ENCODE measurements at places on chromosomes 1 and 21.

DNA sequence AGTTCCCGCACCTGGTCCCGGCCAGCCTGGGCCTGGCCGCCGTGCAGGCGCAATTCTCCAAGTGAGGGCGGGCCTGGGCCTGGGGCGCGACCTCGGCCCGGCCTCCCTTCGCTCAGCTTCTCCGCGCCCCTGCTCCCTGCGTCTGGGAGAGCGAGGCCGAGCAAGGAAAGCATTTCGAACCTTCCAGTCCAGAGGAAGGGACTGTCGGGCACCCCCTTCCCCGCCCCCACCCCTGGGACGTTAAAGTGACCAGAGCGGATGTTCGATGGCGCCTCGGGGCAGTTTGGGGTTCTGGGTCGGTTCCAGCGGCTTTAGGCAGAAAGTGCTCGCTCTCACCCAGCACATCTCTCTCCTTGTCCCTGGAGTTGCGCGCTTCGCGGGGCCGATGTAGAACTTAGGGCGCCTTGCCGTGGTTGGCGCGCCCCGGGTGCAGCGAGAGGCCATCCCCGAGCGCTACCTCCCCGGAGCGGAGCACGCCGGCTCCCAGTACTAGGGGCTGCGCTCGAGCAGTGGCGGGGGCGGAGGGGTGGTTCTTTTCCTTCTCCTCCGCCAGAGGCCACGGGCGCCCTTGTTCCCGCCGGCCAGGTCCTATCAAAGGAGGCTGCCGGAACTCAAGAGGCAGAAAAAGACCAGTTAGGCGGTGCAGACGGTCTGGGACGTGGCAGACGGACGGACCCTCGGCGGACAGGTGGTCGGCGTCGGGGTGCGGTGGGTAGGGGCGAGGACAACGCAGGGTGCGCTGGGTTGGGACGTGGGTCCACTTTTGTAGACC, 1.2 kb downstream of the OLIG1 start:
- DNase-seq = no peak

DNA sequence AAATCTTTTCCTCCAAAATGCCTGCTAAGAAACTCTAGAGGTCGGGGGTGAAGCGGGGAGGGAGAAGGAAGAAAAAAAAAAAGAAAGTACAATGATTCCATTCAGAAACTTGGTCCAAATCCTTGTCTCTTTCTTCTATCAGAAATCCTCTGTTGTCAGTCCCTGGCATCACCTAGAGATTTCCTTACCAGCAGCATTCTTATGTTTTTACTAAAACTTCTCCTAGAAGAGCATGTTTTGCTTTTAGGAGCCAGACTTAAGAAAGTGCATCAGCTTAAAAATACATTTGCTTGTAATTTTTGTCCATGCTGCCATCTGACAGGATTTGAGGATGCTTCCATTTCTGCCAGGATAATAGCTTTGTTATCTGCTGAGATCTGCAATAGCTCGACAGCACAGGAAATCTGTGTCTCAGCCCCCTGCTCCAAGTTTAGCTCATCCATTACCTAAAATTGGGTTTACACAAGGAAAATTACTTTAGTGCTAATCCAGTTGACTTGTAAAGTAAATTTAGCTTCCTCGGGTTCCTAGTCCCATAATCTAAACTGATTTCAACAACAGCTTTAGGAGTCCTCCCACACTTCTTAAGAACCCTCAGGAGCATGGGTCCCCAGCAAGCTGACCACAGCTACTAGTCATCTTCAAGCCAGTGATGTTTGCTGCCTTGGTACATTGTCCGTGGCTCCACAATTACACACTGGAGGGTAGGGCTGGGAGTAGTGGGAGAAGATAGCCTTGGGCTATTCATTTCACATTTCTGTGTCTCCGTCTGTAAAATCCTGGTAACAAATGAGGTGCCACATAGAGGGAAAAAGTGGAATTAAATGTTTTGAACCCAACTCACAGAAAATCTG, 92.3 kb upstream of the UBE2U start:
- DNase-seq = no peak

- no peak for DNase-seq
These were observed 7.4 kb downstream of the NR5A2 start for GRCh38 chr1:200034761-200035396.

DNA sequence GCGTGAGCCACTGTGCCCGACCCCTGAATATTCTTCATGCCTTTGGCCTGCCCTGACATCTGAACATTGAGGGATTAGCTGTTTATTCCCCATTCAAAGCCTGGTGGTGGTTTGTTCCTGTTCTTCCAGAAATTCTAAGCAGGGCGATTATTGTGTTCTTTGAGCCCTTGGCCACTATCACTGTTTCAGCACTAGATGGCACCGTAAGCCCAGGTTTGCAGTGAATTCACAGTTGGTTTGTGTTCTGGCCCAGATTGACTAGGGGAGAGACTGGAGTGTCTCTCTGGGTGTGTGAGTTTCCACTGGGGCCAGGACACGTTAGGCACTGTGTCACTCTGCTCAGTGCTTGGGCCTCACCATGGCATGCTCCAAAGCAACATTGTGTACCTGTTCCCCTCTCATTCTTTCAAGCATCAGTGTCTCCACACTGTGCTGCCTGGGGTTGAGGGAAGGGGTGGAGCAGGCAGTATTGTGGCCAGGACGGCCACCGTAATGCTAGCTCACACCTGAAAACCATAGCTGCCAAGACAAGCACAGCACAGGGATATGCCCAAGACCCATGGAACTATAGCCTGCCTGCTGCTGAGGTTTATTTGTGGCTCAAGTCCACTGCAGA, 52.7 kb downstream of the PKN2 start:
- no peak for DNase-seq

DNA sequence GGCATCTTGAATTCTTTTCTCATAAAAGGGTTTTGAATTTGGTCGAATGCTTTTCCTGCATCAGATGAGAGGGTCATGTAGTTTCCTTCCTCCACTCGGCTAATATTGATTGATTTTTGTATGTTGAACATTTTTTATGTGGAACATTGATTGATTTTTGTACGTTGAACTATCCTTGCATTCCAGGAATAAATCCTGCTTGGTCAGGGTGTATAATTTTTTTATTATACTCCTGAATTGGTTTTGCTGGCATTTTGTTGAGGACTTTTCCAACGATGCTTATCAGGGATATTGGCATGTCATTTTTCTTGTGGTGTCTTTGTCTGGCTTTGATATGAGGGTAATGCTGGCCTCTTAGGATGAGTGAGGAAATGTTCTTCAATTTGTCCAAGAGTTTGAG, 8.5 kb downstream of the TMEM240 start:
- no peak for DNase-seq

- DNase-seq = no peak
These were observed at the start of gene RAB7B for GRCh38 chr1:206002871-206003801. Gene RAB7B (minus strand): TSS chr1:206003395. CDS start chr1:205994135, 9,260 bp downstream.

DNA sequence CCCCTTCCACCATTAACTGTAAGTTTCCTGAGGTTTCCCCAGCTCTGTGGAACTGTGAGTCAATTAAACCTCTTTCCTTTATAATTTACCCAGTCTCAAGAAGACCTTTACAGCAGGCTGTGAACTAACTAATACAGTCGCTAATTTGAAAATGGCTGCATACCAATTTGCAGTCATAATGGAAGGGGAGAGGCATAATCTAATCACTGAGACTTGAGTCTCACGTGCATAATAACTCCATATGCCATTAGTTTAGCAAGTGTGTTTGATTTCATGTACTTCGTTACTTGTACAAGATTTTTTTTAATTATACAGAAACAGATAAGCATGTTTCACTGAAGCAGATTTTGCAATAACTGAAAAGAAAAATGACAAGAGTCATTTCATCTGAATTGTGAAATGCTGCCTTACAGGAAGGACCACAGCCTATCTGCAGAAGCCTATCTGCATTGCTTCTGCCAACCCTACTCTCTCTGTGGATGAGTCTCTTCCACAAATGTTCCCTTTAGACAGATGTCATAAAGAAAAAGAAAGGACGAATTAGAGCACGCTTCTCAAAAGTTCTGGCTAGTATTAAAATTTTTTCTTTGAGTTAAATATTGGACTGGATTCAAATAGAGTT, 99.1 kb downstream of the PTGER3 start:
- DNase-seq = no peak

DNA sequence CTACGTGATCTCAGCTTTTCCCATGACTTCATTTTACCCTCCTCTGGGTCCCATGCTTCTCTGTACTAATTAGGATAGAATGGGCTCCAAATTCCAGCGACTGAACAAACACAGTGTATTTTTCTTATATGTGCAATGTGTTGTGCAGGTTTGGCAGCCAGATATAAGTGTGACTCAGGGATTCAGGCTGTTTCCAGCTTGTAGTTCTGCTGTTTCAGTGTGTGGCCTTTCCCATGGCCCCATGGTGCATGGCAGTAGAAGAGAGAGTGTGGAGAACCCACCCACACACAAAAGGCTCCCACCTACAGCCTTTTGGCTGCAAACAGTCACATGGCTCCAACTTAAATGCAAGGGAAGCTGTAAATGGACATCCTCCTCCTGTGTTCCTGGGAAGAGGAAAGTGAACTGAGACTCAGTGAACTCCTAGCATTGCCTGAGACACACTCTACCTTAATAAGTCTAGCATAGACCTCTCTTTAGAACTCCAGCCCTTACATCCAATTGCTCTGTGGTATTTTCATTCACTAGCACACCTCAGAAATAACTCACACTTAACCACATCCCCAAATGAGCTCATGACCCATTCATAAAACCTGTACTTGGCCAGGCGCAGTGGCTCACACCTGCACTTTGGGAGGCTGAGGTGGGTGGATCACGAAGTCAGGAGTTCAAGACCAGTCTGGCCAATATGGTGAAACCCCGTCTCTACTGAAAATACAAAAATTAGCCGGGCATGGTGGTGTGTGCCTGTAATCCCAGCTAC, 58.7 kb downstream of the KIAA0040 start:
- DNase-seq = no peak
